Activated T-cell treated with anti-CD3 and anti-CD28 coated beads for 4 hours (primary cell): ENCODE measurements at places on chromosomes 6 and 20.

GRCh38 chr20:14570811-14571210 lies 233.4 kb upstream of the FLRT3 start:
- no peak for DNase-seq

GRCh38 chr6:34170346-34170745 lies 24.5 kb upstream of the GRM4 start:
- DNase-seq: no peak

GRCh38 chr20:38867062-38867359 lies 59.2 kb upstream of the FAM83D start:
- no peak for DNase-seq

GRCh38 chr20:41318271-41318649 lies 729 bp upstream of the ZHX3 start:
- no peak for DNase-seq

- no peak for DNase-seq
Measured at GRCh38 chr6:27214126-27214601, 33.3 kb upstream of the PRSS16 start.

DNA sequence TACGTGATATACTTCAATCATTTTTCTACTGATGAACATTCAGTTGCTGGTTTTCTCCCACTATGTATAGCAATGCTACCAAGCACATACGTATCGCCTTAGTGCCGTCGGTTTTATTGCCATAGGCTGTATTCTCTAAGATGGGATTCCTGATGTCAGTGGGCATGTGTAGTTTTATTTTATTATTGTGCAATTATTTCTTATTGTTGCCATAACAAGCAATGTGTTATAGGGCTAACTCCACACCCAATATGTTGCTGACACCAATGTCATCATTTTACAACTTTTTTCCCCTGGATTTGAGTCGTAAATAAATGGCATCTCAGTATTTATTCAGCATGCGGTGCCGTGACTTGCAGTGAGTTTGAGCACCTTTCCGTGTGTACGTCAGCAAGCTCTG lies 10.8 kb upstream of the DACT2 start:
- DNase-seq: no peak

DNA sequence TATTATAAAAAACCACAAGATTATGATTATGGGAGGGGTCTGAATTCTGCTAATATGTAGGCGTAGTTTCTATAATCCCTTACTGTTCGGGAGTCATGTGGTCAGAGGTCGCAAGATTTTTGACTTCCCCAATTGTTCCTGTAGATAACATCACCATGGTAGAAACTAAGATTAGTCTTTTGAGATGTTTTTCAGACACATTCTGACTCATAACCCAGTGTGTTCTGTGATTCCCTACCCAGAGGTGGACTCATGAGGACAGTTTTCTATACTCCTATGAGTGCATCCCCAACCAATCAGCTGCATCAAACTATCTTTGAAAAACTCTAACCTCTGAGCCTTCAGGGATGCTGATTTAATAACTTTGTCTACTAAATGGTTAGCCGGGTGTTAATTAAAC lies 175.5 kb downstream of the RFPL4B start:
- no peak for DNase-seq

DNA sequence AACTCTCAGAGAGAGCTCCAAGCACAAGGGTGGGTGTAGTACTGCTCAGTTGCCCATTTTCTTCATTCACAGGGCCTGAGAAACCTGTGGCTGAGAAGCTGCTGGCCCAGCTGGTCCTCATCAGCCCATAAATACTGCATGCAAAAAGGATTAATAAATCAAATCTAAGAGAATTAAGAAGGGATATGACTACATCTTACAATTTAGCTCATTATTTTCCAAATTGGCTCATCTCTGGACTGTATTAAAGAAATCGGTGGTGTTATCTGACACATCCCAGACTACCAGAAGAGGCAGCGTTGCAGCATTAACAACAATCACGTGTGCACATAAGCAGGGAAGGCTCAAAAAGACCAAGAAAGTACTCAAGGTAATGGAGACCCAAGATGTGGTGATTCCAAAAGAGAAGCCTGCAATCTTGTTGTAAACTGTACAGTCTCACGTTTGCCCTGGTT lies 90.7 kb downstream of the CD24 start:
- DNase-seq: no peak

- no peak for DNase-seq
Measured at GRCh38 chr6:40626886-40627285, 39.7 kb upstream of the LRFN2 start.

DNA sequence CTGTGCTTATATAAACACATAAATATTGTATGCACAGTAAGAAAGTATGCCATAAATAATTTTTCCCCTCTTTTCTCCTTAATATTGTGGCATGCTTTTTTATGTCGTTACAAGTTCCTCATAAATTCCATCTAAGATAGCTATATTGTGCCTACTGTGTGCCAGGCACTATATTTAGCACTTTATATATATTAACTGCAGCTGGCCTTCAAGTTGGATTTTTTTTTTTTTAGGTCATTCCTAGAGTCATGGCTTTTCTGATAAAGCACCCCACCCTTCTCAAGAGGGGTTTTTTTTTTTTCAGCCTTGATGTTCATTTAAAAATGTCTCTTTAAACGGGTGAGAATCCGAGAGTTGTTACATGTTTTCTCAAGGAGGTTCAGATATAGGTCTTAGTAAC lies 42.8 kb upstream of the RNF8 start:
- DNase-seq: no peak

DNA sequence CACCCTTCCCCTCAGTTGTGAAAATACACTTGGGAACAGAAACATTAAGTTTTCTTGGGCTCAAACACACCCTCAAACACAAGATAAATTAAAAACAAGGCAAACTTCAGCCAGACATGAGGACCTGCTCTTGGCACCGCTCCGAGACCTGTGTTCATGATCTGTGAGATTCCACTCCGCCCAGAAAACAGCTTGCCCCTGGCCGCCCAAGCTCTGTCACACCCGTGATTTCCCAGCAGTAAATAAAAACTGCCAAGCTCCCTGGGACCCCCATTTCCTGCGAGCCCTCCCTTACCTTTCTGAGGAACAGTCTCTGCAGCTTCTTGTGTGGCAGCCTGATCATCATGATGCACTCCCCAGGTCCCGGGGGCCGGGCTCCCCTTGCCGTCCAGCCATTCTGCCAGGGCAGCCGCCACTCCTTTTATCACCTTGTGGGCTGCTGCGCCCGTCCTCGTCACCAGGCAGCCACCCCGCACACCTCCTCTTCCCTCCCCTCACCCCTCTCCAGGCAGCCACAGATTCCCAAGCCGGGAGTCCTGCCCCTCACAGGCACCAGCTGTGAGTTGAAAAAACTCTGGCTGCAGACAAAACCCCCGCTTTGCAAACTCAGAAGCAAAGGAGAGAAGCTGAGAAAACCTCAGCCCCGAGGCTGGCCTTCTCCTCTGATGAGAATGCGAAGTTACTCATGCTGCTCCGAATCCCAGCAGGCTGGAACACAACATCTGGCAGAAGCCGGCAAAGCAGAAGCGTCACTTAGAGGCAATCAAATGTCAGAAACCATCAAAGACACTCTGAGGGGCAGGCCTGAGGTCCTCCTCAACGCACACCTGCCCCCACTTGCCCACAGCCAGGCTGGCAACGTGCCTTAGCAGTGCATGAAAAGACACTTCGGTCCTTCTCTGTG lies 130.4 kb upstream of the RPS6KA2 start:
- no peak for DNase-seq

DNA sequence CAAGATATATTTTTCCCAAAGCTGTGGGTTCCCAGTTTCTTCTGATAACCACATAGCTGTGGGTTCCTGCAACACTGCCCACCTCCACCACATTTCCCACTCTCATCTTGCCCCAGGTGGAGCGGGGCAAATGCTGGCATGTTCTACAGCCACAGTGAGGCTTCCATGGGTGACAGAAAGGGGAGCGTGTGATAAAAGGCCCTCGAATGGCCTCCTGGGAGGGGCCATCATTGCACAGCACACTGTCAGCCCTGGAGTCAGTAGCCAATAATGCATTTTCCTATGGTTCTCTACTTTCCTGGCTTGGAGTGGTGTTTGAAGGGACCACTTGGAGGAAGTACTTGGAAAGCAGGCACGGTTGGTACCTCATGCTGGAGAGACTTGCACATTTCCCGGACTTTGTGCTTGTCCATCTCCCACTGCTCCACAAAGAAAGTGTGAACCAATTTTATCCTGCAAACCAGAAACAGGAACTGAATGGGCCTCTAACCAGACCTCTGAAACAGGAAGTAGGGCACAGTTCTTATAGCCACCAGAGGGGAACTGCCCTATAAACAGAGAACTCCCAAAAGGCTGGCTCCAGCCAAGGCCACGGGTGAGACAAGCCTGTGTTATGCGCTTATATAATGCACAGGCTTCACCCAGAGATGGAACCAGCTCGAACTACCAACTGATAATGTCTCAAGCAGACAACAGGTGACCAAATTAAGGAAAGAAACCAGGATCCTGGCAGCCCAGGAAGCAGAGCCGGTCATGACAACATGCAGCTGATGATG lies 8.6 kb downstream of the MAP3K5 start:
- no peak for DNase-seq

DNA sequence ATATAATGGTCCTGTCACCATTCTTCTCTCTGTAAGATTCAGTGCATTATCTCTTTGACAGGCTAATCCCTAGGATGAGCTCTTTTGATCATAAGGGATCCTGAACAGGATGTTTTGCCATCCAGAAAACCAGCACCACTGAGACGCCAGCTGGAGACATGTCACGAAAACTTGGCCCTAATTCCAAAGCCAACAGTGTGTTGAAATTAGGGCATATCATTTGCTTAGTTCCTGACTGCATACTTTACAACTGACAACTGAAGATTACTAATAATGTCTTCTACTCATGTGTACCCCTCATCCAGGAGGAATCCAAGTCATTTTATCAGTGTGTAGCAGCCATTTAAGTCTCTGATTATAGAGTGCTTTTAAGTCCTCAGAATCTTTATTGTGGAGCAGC lies 243.6 kb downstream of the KCNQ5 start:
- no peak for DNase-seq

- DNase-seq: peak; percentile 34
Measured at GRCh38 chr6:53410508-53411258, 61.9 kb upstream of the ELOVL5 start.

- DNase-seq: no peak
Measured at GRCh38 chr6:21846541-21847451, 253.2 kb downstream of the SOX4 start.

- DNase-seq: no peak
Measured at GRCh38 chr6:13302751-13303667, 25.3 kb downstream of the TBC1D7 start.

GRCh38 chr6:89750338-89750737 lies 69.3 kb downstream of the MDN1 start:
- DNase-seq: no peak

DNA sequence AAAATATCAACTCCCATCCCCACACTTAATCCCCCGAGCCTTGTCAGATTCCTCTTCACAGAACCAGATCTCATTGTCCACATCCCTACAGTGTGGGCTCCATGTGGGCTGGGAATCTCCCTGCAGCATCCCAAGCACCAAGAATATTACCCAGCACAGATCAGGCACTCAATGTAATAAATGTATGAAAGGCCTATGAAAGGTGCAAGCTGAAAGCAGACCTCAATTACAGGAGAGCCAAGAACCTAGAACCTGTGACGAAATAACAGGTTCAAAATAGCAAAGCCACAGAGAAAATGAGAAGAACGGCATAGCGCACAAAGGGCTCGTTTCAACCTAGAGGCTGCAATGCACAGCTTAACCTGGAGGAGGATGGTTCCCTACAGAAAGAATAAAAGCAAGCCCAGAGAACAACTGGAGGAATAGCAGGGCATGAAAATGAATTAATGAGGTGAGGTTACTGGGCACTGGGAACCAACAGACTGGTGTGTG lies 3.1 kb downstream of the SLC23A2 start:
- no peak for DNase-seq

DNA sequence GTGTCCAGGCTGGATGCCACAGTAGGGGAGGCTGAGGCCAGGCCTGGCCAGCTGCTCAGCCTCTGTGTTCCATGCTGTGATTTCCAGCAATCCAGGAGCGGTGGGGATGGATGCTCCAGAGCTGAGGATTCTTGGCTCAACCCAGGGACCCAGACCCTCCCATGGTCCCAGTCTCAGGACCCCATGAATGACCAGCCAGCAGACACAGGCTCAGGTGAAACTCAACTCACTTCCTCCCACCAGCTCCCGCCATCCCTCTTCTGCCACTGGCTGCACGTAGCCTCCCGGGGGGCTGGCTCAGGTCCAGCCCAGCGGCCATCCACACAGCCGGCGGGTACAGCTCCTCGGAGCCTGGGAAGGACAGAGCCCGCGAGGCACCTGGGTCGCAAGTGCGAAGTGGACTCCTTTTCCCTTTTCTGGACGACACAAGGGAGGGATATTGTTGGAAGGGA lies 54.5 kb upstream of the DACT2 start:
- no peak for DNase-seq

DNA sequence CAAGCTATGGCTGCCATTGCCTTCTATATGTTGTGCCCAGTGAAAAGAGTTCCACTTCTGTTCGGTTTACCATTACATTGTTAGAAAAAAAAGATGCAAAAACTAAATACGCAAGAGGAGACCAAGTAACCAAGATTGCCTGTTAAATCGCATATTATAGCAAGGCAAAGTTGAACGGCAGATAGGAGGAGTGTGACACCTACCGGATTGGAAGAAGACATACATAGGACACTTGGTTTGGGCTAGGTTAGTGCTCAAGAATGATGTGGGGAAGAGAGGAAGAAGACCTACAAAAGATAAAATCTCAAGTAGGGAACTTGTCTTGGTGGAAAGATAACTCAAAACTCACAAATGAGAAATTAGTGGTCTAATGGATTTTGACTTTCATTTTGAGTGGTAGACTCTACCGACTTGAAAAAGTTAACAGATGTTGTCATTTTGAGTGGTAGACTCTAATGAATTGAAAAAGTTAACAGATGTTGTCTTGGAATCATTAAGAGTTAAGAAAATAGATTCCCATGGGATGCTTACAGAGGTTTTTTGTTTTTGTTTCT lies 95.5 kb downstream of the F13A1 start:
- no peak for DNase-seq

DNA sequence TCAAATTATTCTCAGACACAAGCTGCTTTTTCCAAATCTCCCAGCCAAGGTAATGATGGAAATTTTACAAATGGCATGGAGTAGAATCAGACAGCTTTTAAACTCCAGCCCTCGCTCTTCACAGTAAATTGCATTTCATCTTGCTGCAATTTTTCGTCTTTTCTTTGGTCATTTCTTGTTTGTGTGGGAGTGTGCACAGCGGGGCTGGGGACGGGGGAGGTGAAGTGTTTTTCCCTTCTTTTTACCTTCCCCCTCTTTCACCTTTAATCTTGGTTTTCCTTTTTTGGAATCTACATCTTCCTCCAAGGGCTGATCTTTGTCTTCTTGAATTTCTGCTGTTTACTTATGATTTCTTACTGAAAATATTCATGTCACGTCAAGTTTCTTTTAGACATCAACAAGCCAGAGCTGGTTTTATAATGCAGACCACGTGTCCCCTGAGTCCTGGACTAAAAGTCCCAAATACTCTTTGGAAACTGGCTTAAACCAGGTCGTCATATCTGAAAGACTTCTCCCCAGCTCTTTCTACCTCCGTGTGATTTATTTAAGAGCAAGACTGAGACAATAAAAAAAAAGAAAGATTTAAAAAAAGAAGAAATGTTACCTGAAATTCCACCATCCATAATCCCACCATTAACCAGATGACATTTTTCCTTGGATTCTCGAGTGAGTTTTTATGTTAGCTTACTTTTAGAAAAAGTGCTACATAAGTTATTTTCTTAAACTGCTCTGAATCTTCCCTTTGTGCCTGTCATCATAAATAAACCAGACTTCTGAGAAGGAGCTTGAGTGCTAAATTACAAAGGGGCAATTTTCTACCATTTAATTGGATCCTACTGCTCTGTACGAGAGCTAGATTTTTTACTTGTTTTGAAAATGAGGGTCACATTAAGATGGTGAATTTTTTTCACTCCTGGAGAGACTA lies 52.0 kb downstream of the MAP3K5 start:
- no peak for DNase-seq

- DNase-seq: no peak
Measured at GRCh38 chr6:140401761-140402160, 1027.3 kb upstream of the CITED2 start.
